CD8-positive, alpha-beta T cell (primary cell): ENCODE measurements at places on chromosomes 1 and 21.
A peak's percentile ranks its signal among the peaks of the same experiment; 100 is the strongest.

- no peak for DNase-seq
These were observed 321.0 kb downstream of the RPS6KC1 start for GRCh38 chr1:213371847-213372619.

DNA sequence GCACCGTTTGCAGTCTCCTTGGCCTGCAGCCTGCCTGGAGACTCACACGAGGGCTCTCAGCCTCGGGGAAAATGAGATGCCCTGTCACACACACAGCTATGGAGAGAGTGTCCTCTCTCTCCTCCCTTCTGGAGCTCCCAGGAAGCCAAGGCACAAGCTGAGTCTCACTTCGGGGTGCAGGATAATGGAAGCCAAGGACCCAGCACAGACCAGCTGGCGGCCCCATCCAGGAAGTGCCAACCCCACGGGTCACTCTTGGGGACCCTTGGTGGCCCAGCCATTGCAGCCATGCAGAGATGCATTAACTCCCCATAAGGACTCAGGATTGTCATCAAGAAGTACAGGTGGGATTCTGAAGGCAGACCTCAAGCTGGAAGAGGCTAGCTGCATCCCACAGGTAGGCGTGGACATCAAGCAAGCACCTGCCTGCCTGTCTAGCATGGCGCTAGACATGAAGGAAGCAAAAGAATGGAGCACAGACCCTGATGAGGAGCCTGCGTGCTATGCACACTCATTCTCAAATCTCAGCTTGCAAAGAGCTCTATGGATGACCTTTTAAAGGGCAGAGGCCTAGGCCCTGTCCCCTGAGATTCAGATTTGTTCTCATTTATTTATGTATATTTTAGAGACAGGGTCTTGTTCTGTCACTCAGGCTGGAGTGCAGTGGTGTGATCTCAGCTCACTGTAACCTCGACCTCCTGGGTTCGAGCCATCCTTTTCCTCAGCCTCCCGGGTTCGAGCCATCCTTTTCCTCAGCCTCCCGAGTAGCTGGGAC is 49.9 kb downstream of the IRF2BP2 start:
- DNase-seq, result no peak

DNA sequence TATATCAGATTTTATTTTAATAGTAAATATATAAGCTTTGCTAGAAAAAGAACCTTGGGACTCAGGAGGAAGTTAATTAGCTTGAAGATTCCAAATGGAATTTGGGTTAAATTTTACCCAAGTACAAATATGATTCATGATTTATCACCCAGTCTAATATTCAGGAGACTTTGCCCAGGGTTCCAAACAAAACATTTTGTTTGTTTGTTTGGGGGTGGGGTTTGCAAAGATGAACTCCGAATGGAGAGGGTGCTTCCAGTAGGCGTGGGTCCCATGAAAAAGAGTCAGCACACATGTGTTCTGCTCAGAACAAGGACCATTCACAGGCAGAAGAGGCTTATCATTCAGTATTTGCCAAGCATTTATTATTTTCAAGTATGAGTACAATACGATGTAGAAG is 23.5 kb downstream of the KCNT2 start:
- DNase-seq, result no peak

DNA sequence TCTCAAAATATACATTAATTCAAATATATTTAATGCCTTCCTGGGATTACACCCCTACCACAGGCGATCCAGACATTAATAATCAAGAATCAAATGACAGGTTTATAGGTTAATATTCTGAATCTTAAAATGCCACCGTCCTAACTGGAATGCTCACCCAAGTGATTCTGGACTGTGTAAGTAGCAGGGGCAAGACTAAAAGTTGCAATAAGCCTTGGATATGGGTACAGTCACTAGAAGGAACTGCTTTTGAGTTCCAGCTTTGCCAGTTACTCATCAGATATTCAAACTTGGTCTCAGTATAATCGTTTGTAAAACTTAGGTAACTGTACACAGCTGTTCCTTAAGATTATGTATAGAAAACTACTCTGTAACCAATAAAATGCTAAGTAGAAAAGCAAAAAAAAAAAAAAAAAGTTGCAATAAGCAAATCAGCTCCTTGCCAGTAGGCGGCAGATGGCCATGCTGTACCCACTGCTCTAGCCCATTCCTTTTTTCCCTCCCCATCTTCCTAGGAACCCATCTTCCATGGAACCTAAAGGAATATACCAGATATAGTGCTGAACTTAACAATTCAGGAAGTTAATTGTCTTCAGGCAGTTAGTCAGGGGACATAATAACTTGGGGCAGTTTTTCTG is 10.5 kb downstream of the RO60 start:
- no peak for DNase-seq

GRCh38 chr1:160489513-160490261 is 33.4 kb downstream of the SLAMF6 start:
- DNase-seq, result no peak

DNA sequence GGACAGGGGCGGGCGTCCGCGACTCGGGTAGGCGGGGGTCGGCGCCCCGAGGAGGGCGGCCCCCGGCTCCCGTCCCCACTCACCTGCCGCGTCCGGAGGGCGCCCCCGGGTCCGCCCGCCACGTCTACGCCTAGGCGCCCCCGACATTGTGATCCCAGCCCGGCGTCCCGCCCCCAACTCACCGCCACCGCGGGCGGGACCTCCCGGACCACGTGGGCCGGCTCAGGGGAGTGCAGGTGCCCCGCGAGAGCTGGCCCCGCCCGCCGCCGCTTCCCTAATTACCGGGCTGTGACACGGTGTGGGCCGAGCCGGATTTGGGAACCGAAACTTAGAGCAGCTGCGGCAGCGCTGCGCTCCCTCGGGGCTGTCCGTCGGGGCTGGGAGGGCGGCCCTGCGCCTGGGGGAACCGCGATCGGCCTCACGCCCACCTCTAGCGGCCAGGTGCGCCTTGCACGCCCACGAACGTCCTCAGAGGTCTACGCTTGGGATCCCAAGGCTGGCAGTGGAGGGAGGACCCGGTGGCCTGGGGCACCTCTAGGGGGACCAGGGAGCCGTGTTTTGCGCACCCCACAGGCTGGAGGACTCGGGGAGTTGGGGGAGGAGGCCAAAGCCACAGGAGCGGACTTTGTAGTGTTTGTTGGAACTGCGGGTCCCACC is 521 bp upstream of the NADK start:
- DNase-seq, result peak; percentile 85

GRCh38 chr1:55060133-55060999 is 21.0 kb downstream of the PCSK9 start:
- DNase-seq, result no peak

- DNase-seq, result no peak
These were observed 81.7 kb upstream of the DUSP10 start for GRCh38 chr1:221823561-221823960.

DNA sequence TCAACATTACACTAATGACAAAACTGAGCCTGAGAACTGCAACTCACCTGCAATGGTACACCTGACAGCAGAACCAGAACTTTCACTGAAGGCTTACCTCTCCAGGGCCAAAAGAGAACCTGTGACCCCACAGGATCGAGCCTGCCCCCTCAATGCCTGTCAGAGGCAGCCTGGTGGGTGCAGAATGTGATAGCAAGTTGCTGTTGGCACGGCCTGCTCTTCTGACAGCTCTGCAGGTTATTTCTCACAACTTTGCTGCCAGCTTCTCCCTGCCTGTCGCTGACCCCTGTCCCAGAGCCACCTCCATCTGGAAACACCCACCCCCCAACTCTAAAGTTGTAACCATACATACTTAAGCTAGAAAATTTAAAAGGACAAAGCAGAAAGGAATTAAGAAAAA is 35.2 kb downstream of the HIVEP3 start:
- no peak for DNase-seq

DNA sequence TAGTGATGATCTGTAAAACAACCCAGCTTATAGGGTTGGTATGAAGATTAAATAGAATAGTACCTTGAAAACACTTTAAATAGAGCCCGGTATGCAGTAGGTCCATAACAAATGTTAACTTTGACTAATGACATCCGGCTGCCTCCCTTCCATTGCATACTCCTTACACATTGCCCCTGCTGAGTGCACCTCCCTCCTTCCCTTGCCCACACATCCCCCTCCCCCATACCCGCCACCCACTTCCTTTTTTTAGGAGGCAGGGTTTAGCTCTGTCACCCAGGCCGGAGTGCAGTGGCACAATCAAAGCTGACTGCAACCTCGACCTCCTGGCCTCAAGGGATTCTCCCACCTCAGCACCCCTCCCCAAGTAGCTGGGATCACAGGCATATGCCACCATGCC is 24.4 kb upstream of the ZC3H12A start:
- peak; percentile 39 for DNase-seq

DNA sequence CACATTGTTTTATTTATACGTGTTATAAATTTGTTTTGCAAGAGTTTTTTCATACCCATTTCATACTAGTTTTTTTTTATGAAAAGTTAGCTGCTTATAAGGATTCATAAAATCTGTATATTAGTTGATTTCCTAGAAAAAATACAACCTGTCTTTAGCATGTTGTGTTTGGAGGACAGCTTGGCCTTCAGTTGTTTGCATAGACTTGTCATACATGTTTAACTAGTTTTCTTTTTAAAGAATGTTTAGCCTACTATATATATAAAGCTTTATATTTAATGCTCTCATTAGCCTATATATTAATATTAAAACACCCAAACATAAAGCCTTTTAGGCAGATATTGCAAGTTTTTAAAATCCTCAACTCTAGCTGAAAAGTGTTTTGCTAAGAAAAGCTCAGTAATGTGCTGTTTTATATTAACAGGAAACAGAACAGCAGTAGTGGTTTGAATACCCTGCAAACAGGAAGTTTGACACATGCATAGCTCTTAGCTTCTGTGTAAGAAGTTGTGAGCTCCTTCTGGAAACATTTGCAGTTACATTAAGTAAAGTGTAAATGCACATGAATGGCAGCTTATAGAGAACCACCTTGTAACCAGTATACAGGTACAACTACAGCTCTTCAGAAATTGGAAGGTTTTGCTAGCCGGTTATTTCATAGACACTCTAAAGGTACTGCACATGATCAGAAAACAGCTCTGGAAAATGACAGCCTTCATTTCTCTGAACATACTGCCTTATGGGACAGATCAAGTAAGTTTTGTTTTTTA is at the start of gene PRKACB:
PRKACB (plus strand) TSS at position 476 of the 770 bp plus-strand sequence; CDS start at position 567, 91 bp downstream.
- peak; percentile 5 for DNase-seq

- DNase-seq, result no peak
These were observed 103.8 kb downstream of the SPATA17 start for GRCh38 chr1:217734973-217735372.

DNA sequence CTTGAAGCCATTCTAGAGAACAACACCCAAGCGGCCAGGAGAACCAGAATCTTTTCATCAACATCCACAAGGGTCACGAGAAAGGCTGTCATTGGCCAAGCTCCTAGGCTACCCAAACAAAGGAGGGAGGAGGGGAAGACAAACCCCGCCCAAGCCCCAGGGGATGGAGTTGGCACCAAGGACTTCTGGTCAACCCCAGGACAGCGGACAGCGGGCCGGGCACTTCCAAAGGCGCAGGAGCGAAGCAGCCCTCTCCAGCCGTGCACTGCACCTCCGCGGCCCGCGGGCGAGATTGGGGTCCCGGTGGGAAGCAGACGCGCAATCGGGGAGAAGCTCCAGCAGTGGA is at the start of gene CLIC6:
CLIC6 (plus strand) TSS at position 192 of the 346 bp plus-strand sequence. CDS start 395 bp downstream, outside the sequence.
- DNase-seq, result no peak

DNA sequence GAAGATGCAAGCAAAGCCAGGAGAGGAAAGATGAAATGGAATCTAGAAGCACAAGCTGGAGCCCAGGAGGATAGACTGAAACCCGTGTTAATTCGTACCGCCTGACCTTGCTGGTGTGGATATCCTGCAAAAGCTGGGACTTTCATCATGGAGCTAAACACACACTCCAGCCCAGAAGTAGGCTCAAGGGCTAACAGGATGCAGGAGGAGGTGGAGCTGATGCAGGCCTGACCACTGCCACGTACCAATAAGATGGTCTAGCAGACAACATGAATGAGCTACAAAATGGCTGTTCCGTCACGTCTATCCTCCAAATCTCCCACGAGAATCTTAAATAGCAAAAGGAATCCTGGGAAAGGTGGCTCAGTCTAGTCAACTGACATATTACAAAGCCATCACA is 270.3 kb downstream of the SDCCAG8 start:
- no peak for DNase-seq

- DNase-seq, result no peak
These were observed 15.3 kb upstream of the RABGGTB start for GRCh38 chr1:75770761-75771160.

- DNase-seq, result no peak
These were observed 1.5 kb upstream of the SCP2 start for GRCh38 chr1:52925571-52926005.

DNA sequence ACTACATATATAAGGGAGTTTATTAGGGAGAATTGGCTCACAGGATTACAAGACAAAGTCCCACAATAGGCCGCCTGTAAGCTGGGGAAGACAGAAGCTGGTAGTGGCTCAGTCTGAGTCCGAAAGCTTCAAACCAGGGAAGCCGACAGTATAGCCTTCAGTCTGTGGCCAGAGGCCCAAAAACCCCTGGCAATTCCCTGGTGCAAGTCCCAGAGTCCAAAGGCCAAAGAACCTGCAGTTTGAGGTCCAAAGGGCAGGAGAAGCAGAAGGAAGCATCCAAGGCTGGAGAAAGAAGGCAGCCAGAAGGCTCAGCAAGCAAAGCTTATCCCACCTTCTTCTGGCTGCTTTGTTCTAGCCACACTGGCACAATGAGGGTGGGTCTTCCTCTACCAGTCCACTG is 13.9 kb downstream of the TTLL7 start:
- DNase-seq, result no peak

DNA sequence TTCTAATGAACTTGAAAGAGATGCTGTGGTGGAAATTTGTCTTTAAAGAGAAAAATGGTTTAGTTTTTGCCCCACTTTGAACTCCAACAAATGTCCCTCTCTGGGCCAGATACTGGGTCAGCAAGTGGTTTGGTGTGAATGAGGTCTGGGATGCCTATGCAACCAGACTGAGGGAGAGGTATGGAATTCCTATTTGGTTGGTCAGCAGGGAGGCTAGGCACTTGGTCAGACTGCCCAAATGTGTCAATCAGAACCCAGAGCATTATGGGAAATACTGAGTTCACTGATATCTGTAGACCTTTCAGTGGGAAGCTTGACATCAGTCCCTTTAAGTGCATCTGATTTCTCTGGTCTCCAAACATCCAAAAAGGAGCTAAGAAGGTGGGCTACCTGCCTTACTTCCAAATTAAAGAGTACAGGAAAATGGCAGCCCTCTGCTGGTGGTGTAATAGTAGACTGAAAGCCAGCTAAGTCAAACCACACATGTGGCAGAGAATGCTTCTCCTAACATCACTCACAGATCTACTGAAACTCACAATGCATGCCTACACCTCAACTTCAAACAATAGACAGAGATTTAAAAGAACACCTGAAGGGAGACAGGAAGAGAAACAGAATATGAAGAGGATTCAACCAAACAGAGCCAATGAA is 510.1 kb downstream of the PLA2G4A start:
- no peak for DNase-seq

GRCh38 chr1:153339802-153340201 is 8.8 kb downstream of the PGLYRP4 start:
- peak; percentile 46 for DNase-seq

DNA sequence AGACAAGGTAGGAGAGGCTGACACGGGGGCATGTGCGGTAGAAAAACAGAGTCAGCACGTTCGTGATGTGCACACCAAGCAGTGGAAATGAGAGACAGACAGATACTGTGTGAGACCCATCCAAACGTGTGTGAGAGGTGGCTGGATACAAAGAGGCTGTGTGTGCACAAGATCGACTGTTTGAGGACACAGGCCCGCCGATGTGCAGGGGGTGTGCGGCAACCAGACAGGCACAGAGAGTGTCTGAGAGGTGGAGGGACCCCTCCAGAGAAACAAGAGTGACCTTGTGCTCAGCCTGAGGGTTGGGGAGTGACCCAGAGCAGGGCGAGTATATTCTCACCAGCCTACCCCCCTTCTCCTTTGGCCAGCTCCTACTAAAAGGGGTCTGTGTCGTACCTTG is 97.8 kb upstream of the IPO9 start:
- no peak for DNase-seq

- DNase-seq, result peak; percentile 94
These were observed at the start of gene PPOX for GRCh38 chr1:161165742-161166668. Gene PPOX (plus strand): TSS chr1:161166426. CDS start chr1:161166848, 422 bp downstream.
